ENCODE measurements at places on chromosomes 7 and 10.

DNA sequence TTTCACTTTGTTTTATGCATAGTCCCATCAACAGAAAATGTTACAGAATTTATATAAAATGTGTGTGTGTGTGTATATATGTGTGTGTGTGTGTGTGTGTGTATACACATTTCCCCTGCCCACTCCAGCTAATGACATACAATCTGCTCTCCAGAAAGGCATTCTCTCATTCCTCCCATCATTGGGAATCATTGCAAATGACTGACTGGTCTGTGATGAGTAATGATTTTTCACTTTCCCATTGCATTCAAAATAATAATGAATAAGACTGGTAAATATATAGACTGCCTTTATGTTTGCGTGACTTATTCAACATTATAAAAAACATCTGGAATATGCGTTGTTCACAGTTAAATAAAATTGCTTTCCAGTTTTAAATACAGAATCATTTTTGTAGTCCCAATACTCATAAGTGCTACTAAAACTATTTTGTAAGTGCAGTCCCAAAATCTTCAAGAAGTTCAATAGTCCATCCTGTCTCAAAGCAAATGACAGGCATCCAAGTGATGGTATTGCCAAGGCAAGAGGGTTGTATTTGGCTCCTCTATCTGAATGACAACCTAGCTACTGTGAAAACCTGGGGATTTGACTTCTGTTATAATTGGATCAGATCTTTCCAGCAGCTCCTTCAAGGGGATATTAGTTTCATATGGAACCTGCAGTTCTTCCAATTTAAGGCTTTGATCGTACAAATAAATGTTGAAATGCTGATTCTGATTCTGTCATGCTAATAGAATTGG, 150.9 kb downstream of the POLR1F start:
- no peak for DNase-seq

- no peak for DNase-seq
Measured at GRCh38 chr10:77887631-77888355, 38.8 kb downstream of the DLG5 start.

DNA sequence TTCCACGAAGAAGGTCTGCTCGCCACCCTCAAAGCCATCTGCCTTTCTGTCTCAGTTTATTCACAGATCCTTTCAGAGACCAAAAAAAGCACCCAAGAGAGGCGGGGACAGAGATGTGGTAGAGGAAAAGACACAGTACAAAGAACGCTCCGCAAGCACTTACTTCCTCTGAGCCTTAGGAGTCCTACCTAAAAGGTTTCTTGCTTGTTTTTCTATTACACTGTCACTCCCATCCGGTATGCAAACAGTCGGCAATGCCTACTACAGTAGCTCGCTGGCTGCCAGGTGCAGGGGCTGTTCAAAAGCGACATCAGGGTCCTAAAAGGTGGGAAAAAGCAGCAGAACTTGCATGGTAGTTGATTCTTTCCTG, 816 bp downstream of the TECPR1 start:
- DNase-seq, result peak; percentile 61

- no peak for DNase-seq
Measured at GRCh38 chr7:38168890-38169570, 9.0 kb upstream of the STARD3NL start.

- peak; percentile 73 for DNase-seq
Measured at GRCh38 chr7:6020371-6021286, 10.5 kb upstream of the ANKRD61 start.

DNA sequence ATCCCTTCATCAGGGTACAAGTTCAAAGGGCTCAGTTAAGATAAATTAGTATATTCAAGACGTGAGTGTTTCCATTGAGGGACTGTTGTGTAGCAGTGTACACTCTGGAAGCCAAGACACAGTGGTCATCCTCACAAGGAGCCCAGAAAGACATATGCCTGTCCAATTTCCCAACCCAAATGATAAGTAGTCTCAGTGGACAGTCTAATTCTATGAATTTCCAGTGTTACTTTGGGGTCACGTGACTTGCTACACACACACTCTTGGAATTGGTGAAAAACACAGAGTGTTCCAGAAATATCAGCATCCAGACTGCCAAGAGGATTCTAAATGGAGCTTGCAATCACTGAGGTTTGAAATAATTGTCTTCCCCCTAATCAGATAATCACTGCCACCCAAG, 365.1 kb downstream of the WDR11 start:
- DNase-seq, result no peak

- DNase-seq, result no peak
Measured at GRCh38 chr10:109205929-109206585, 717.3 kb downstream of the XPNPEP1 start.

GRCh38 chr7:91866599-91867148, 13.8 kb downstream of the MTERF1 start:
- no peak for DNase-seq

DNA sequence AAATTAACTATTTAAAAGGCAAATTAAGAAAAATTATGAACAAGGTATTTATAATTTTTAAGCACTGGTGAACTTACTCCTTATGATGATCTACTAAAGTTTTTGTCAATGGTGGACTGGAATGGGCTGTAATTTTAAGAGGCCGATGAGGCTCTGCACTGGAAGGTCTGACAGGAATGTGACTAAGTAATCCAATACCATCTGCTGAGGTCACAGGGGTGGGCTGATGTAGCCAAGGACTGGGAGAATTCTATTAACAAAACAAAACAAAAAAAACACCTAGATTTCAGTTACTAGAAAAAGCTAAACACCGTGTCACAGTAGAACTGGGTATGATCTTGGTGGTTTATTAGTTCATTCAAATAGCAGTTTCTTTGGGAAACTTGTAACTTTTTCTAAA, 75.9 kb downstream of the NRBF2 start:
- no peak for DNase-seq

DNA sequence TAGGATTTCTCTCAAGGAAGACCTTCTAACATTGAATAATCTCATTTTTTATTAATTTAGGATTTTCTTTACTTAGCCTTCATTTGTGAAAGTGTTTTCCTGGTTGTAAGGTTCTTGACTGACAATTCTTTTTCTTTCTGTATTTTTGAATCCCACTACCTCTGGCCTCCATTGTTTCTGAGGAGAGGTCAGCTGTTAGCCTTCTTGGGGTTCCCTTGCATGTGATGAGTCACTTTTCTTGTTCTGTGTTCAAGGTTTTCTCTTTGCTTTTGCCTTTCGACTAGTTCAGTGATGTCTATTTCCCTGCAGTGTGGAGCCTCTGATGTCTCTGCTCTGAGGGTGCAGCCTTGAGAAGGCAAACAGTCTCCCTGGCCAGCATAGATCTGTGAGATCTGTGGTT, 304.1 kb upstream of the ZNF32 start:
- no peak for DNase-seq

- DNase-seq, result no peak
Measured at GRCh38 chr7:11516328-11516727, 315.7 kb downstream of the THSD7A start.

DNA sequence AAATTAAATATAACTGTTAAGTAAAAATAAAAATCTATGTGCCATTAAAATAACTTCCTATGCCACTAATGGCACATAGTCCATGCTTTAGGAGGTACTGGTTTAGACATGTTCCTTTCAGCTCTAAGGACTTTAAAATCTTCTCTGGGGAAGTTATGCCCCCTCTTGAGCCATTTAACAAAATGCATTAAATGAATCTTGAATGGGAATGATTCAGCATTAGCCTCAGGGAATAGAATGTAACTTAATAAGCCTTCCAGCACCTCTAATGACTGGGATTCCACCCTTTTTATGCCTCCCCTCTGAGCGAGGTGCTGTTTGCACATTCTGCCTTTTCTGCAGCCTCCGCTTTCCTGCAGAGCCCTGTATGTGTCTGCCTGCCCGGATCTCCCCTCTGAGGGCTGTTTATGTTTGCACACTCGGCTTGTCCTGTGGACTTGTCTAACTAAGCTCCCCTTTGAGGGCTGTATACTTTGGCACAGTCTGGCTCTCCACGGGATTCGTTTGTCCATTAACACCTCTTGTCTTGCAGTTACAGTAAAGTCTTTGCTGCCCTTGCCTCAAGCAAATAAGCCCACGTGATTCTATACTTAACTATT, 108.4 kb upstream of the HPS1 start:
- peak; percentile 43 for DNase-seq

- no peak for DNase-seq
Measured at GRCh38 chr10:132129431-132129830, 57.3 kb upstream of the DPYSL4 start.

DNA sequence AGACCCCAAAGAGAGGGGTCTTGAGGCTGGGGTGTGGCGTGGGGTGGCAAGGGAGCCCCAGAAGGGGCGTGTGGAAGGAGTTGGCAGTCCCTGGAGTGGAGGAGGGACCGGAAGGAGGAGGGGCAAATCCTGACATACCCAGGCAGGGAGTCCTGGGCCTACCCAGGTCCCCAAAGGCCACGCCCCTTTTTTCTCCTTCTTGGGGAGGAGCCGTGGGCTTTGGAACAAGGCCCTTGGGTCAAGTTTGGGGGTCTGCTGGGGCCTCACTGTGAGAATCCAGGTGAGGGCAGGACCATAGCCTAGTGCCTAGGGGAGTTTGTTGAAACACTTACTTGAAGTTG, 1.2 kb upstream of the SMARCD3 start:
- no peak for DNase-seq

GRCh38 chr10:51241461-51241860, 167.2 kb downstream of the PRKG1 start:
- DNase-seq, result no peak

- DNase-seq, result no peak
Measured at GRCh38 chr10:58618158-58618676, 105.5 kb downstream of the BICC1 start.

DNA sequence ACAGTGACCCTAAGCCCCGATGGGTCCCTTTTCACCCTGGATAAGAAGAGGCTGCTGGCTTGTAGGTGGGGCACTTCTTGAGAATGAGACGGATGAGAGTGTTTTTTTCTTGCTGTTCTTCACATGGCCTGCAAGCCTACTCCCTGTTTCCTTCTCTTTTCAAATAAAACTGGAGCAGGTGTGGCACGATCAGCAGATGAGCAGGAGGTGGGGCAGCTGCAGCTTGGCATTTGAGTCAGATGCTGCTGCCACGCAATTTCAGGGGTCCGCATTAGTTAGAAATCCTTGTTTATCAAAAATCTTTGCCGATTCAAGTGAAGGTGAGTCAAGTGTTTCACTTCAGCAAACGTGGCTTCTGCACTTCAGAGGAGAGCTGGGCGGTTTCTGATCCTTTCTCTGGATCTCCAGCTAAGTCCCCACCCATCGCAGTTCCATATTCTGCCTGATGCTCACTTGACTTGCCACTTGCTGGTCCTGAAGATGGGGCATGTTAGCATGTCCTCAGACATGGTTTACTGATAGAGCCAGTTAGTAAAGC, 20.8 kb downstream of the WDFY4 start:
- DNase-seq, result no peak

DNA sequence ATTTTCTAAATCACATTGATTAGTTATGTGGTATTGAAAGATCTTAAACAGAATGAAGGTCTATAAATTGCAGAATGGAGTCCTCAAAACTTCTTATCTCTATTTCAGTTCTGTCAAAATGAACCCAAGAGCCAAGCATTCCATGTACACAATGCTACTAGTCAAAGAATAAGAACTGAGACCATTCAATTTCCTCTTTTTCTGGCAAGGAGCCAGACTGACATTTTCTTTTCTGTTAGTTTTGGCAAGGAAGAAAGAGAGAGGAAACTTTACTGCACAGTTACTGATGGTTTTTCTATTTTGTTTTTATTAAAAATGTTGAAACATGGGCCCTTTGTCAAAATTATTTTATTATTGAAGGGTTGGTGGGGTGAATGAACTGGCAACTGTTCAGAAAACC, 181.8 kb upstream of the FERD3L start:
- DNase-seq, result no peak

DNA sequence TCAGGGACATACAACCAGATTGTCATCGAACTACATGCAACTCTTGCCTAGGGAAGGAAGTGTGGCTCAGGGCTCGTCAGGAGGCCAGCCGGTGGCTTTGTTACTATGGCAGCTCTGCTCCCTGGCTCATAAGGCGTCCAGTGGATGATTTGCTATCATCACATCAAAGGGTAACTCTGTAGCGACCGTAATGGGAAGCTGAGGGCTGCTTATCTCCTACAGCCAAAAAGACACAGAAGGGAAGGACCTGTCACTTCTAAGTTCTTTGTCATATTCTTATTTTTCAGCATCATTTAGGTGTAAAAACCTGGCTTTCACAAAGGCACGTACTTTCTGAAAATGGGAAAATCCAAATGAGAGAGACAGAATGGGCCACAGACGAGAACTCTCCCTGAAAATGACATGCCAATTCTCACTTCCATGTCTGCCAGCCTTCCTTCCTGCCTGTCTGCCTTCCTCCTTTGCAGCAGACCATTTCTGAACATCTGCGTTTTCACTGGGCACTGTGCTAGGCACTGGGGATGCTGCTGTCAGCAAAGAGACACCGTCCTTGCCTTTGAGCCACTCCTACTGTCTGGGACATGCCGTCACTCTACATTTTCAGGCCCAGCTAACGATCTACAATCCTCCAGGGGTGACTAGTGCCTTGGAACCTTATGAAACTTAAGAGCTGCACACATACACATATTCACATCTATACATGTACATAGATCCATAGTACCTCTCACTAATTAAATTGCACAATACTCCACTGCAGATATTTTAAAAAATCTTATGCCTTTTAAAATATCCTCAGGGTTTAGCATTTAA, 26.9 kb downstream of the ENKUR start:
- no peak for DNase-seq

DNA sequence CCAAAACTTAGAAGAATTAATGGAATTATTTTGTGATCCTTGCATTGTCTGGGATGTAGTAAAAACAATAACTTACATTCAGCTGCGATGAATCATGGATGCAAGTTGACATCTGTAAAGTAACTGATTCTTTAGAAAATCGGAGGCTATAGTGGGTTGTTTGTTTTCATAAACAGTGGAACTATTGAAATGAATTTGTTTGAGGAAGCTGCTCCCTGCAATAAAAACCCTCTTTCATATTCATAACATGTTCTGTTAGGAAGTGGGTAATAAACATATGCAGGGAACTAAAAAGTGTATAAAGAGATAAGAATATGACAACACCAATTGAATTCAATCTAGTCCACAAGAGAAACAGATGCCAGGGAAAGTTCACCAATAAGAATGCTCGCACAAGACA, 53.6 kb downstream of the AGMO start:
- DNase-seq, result no peak

DNA sequence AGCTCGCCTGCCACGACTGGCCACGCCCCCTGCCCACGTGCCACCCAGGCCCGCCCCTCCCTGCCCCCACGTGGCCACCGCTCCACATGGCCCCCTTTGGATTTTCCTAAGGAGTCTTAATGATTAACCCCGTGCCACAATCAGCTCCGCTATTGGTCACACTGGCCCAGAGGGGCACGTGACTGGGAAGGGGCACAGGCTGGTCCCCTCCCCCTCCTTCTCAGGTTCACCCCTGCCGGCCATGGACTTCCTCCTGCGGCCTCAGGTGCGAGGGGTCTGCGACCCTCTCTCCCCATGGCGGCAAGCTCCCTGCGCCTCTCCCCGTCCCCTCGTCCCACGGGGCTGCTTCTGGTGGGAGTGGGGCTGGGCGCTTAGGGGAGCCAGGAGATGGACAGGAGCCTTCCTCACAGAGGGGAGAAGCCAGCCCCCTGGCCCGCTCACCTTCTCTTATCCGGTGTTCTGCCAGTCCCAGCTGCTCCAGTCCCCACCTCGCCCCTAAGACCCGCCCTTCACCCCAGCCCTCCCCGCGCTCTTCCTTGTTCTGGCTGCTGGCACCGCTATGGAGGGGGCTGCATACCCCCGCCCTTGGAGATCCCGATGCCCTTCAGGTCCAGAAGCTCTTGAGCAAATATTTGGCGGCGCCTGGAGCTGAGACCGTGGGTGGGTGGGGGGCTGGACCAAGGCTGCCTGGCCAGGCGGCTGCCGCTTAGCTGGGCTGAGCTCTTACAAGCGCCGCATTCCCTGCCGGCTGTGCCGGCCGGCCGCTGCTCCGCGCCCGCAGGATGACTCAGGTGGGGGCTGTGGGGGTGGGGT, 3.2 kb downstream of the SLC4A2 start:
- DNase-seq, result no peak

- DNase-seq, result no peak
Measured at GRCh38 chr10:112227331-112227987, 43.9 kb upstream of the GPAM start.
